ENCODE measurements at places on chromosomes 2 and 18. TPM values are rescaled to one million over a fixed set of nuclear protein-coding genes. Genes with fewer than 3 reads are reported as not detected.

Gene GCA
- 7.8 TPM for total RNA-seq

Gene DCDC2C
- total RNA-seq = not detected

Gene IL18RAP
- total RNA-seq = not detected

Gene C2orf81
- total RNA-seq = 0.19 TPM

Gene FOXD4L1
- total RNA-seq = not detected

Gene GREB1L
- total RNA-seq = 6.0 TPM

Gene PROKR1
- not detected for total RNA-seq

Gene SETBP1
- total RNA-seq = 9.3 TPM

Gene CAPN14
- total RNA-seq = not detected

Gene ABHD1
- not detected for total RNA-seq

Gene SERPINB3
- not detected for total RNA-seq

Gene RTN4
- total RNA-seq = 218 TPM

Gene TRMT61B
- total RNA-seq = 8.1 TPM

Gene C2orf76
- total RNA-seq = 8.2 TPM

Gene LRRC30
- total RNA-seq = not detected

Gene CHRND
- total RNA-seq = not detected

Gene SAG
- not detected for total RNA-seq

Gene SOX11
- total RNA-seq = not detected

Gene LCT
- total RNA-seq = not detected

Gene ZNF519
- total RNA-seq = 3.9 TPM

Gene KIF1A
- total RNA-seq = not detected

Gene CCDC148
- 0.48 TPM for total RNA-seq

Gene TM4SF20
- total RNA-seq = not detected

Gene VSNL1
- total RNA-seq = not detected

Gene APCDD1
- total RNA-seq = not detected

Gene MARCHF4
- total RNA-seq = 5.3 TPM

Gene HTR2B
- 1.3 TPM for total RNA-seq

Gene MFSD2B
- total RNA-seq = not detected

Gene RGPD4
- total RNA-seq = not detected

Gene TRAF3IP1
- 7.2 TPM for total RNA-seq

Gene IRS1
- total RNA-seq = 0.38 TPM

Gene PASK
- total RNA-seq = 5.3 TPM

Gene HNRNPA3
- 44.4 TPM for total RNA-seq

Gene ZNF512
- total RNA-seq = 44.5 TPM

Gene GCG
- total RNA-seq = not detected

Gene MPV17
- total RNA-seq = 79.4 TPM

Gene NETO1
- not detected for total RNA-seq

Gene HOXD13
- not detected for total RNA-seq

Gene CDH19
- total RNA-seq = not detected

Gene SIX2
- under 0.01 TPM for total RNA-seq

Gene DLGAP1
- 0.10 TPM for total RNA-seq

Gene IL36A
- not detected for total RNA-seq

Gene SPIRE1
- total RNA-seq = 37.7 TPM

Gene HOXD9
- 22.5 TPM for total RNA-seq

Gene TRIM43
- not detected for total RNA-seq

Gene MAPK4
- not detected for total RNA-seq

Gene CTLA4
- total RNA-seq = not detected

Gene DOK6
- total RNA-seq = under 0.01 TPM

Gene SERPINB11
- total RNA-seq = not detected

Gene UGT1A9
- total RNA-seq = not detected

Gene GCKR
- 3.2 TPM for total RNA-seq

Gene LYPD6
- 1.3 TPM for total RNA-seq
